ENCODE measurements at places on chromosomes 6 and 20.

- DNase-seq, result peak; percentile 36
These were observed 39.5 kb upstream of the THBS2 start for GRCh38 chr6:169293196-169293595.

- DNase-seq, result no peak
These were observed 86.6 kb downstream of the ECT2L start for GRCh38 chr6:138882369-138883017.

DNA sequence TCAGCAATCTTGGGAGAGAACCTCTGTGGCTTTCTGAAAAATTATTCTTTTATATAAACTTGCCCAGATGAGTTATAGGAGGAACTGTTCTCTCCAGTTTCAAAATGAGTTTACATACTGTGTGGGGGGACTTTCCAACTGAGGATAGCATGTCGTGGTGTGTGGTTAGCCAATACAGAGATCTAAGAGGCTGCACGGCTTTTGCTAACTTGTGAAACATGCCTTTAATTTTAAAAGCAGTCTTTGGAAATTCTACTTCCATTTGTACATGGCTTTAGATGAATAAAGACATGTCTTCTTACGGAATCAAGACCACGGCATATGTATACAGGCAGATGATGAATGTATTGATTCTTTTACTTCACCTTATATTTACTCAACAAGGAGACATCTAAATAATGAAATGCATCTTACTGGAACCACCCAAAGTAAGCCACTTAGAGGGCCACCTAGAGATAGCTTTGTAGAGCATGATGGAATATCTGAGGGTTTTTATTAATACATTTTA, 39.8 kb downstream of the HIVEP1 start:
- no peak for DNase-seq

DNA sequence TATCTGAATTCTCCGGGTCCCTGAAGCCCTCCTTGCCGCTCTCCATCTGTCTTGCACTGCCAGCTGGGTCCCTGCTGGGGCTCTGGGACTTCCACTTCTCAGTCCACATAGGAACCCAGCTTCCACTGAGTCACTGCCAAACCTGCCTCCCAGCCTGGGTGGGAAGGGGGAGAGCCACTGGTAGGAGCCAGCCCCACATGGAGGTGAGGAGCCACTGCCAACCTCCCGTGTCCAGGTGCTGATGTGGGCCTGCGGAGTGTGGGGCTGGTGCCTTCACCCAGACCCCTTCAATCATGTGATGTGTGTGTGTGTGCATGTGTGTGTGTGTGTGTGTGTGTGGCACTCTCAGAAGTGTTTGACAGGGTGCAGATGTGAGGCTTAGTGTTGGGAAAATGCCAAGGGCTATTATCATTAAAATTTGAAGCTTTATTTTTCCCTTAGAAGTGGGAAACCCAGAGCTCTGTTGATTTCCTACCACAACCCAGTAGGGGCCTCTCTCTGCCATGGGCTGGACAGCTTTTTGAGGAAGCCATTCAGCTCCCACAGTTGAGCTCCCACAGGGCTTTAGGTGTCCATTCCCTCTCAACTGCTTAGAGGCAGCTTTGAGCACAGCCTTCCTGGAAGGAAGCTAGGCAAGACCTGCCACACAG, 9.3 kb upstream of the SGK2 start:
- DNase-seq, result no peak

DNA sequence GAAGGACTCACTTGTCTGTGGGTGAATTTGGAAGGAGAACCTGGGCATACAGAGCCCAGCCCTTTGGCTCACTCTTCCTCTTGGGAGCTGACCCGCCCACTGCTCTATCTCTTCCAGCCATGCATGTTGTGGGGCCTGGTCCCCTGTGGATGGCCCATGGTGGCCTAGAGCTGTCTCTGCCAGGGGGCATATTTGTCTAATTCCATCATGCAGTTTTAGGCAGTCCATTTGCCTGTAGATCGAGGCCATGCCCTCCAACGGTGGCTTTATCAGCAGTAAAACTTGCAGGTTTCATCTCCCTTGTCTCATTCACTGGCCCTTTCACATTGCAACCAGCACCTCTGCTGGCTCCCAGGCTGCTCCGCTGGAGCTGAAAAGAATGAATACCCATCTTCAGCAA, 12.9 kb upstream of the EZR start:
- DNase-seq, result no peak

- DNase-seq, result no peak
These were observed 473.6 kb upstream of the AGPAT4 start for GRCh38 chr6:161747506-161747905.

- DNase-seq, result no peak
These were observed 32.9 kb upstream of the FAM50B start for GRCh38 chr6:3816251-3816650.

DNA sequence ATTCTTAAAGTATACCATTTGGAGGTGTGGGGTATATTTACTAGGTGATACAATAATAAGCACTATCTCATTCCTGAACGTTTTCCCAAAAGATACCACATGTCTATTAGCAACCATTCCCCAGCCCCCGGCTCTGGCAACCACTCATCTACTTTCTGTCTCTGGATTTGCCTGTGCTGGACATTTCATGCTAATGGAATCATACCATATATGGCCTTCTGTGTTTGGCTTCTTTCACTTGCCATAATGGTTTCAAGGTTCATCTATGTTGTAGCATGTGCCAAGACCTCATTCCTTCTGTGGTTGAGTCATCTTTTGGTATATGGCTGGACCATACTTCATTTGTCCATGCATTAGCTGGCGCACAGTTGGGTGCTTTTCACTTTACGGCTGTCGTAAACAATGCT, 39.7 kb downstream of the BCAS4 start:
- peak; percentile 61 for DNase-seq

GRCh38 chr6:125906158-125906998, 50.2 kb upstream of the HINT3 start:
- DNase-seq, result peak; percentile 54

DNA sequence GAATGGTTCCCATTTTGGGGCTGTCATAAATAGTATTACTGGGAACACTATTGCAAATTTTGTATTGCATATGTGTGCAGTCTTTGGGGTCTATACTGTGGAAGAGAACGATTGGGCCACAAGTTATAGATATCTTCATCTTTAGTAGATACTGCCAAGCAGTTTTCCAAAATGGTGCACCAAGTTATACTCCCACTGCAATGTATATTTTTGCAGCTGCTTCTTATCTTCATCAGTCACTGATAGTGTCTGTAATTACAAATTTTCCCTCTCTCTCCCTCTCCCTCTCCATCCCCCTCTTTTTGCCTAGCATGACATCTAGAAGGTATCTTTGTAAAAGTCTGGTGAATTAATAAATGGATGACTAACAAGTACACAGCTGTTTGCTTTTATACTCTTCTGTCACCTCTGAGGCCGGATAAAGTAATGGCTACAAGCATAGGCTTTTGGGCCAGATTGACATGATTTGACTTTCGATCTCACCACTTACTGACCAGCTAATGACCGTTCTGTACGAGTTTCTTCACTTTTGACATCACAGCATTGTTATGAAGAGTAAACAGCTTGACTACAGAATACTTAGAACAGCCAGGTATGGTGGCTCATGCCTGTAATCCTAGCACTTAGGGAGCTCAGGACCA, 113.3 kb upstream of the SLC2A12 start:
- DNase-seq, result peak; percentile 27

DNA sequence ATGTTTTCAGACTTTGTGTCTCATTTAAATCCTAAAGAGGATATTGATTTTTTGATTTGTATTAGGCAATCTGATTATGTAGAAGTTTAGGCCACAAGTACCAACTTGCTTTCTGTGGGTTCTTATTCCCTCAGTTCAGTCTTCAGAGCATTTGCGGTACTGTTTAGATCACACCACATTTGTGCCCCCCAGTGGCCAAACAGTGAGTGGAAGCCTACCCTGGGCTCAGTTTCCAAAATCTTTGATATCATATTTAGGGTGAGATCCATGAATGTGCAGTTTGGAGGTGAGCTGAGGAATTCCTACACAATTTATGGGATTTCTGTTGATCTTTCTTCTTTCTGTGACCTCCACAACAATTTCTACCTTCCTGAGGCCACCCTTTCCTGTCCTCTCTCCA, 92.3 kb upstream of the FUT9 start:
- DNase-seq, result no peak

GRCh38 chr20:41004531-41005360, 23.9 kb upstream of the TOP1 start:
- no peak for DNase-seq

GRCh38 chr6:57312004-57312345, 5.5 kb upstream of the PRIM2 start:
- DNase-seq, result no peak

- no peak for DNase-seq
These were observed 87.9 kb upstream of the RBM24 start for GRCh38 chr6:17193106-17193775.

- no peak for DNase-seq
These were observed 18.9 kb upstream of the SLC22A2 start for GRCh38 chr6:160277546-160277945.

DNA sequence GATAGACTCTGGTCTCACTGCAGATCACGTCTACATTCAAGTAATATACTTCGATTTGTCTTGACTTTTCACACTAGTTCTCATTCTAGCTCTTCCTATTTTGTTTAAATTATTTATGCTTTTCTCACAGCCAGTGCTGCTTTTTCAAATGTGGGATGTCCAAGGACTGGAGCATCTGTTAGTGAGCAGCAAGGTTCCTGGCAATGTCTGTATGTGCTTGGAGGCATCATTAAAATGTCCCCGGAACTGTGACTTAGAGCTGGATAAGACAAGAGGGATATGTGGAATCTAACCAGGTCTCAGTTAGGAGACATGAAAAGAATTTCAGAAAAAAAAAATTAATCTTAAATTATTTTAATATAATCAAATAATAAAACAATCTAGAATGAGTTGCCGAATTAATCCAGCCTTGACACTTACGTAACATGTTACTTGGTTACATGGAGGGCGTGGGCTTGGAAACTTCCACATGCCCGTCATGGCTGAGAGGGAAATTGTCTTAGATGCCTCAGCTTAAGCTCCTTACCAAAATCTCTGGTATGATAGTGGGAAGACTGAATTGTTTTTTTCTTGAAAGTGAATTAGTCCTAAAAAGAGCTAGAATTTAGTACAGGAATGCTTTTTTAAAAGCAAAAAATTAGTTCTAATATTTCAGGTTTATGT, 21.4 kb upstream of the CARMIL1 start:
- no peak for DNase-seq

- DNase-seq, result no peak
These were observed 12.0 kb downstream of the ADRM1 start for GRCh38 chr20:62314711-62315302.

DNA sequence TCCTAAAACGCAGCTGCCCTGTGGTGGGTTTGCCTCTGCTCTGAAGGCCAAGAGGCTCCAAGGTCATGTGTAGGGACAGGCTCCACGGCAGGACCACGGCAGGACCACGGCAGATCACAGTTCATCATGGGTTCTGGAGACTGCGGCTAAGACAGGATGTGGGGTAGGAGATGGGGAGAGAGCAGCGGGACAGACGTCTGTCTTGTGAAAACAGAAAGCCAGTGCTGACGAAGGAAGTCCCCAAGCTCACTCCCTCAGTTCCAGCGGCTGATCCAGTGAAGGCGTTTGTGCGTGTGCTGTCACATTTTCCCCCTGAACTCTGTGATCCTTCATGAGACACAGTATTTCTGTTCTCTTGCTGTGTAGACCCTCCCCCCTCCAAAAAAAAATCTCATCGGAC, 67.9 kb upstream of the PTGIS start:
- no peak for DNase-seq

DNA sequence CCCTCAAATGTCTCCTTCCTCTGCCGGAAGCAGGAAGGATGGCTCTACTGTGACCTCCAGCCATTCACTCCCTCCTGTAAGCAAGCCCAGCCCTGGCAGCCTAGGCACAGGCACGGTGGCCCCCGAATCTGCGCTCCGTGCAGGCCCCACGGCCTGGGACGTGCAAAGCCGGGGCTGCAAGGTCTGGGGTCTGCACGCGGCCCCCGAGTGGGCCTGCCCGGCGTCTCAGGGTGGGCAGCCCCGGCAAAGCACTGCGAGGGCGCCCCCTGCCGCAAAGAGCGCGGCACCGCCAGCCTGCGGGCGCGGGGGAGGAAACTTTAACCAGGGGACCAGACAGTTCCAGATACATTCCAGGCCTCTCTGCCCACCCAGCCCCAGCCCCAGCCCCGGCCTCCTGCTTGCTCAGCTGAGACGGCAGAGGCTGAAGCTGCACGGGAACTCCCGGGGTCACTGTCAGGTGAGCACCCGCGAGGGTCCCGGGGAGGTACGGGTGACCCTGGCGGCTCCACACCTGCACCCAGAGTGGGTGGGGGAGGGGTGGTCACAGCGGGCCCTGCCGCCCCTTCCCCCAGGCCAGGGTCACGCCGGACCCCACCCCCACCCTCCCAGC, 98.8 kb downstream of the ASXL1 start:
- DNase-seq, result no peak

DNA sequence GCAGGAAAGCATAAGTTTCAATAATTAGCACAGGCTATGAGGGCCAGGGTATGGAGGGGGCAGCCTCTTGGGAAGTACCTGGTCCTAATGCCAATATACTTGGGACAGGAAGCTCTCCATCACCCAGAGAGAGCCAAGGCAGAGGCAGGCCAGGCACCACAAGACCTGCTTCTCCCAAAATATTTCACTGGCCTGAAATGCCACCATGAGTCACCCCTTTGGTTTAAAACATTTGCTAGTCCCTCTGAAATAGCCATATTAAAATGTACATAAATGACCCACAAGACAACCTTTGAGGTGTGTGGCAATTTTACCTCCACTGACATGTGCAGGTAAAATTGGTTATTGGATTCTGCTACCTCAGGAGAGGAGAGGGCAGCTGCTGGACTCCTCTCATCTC, 23.4 kb upstream of the SCUBE3 start:
- DNase-seq, result peak; percentile 29

- DNase-seq, result no peak
These were observed 7.2 kb downstream of the CCR6 start for GRCh38 chr6:167130008-167130677.

DNA sequence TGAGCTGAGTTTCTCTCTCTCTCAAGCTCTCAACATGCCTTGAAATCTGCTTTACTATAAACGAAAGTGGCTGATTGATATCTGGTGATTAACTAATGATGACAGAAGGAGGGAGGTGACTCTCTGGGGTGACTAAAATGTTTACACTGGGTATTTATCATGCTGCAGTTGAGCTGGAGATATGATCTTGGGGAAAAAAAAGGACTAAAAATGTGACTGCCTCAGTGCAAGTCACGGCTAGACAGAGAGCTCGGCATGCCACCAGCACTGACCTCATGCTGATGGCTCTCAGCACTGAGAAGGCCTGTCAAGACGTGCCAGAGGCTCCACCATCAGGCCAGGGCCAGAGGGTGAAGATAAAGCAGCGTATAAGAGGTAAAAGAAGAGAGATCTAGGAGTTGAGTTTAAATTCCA, 103.1 kb upstream of the SPACA1 start:
- peak; percentile 66 for DNase-seq

DNA sequence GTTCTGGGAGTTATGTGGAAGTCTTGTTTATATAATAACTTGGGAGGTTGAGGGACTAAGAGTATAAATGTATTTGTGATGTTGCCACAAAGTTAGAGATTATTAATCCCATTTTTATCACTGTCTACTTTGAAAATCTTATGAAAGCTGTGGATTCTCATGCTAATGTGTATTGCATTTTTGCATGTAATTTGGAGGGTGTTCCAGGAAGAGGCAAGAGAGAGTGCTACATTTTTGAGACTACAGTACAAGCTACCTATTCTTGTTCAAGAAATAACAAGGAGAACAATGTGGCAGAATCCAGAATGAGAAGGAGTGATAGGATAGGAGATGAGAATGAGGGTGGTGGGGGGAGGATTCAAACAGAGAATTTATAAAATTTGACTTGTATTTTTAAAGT, 34.9 kb downstream of the VTA1 start:
- no peak for DNase-seq
